ENCODE measurements at places on chromosomes 5 and 9.
A peak's percentile ranks its signal among the peaks of the same experiment; 100 is the strongest.

GRCh38 chr5:90853750-90854149, 295.2 kb downstream of the ADGRV1 start:
- DNase-seq: no peak

- no peak for DNase-seq
Observed at GRCh38 chr5:127409246-127409917, 108.1 kb upstream of the PRRC1 start.

GRCh38 chr9:33177086-33177485, 9.9 kb upstream of the B4GALT1 start:
- no peak for DNase-seq

DNA sequence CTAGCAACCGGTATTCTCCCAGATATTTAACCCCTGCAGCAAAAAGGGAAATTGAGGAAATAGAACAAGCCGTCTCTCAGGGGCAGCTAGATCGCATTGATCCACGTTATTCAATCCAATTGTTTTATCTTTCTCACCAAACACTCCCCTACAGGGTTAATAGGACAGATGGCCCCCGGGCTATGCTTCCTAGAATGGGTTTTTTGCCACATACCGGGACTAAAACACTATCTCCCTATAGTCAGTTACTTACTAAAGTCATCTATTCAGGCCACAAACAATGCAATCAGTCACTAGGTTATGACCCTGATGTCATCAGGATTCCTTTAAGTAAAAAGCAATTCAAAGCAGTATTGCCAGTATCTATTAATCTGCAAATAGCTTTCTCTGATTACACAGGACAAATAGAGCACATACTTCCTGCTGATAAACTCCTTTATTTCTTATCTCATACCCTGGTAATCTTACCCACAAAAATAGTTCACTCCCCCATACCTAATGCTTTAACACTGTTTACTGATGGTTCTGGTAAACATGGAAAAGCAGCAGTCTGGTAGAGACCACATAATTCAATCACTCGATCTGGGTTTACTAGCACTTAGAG, 159.0 kb downstream of the CPLANE1 start:
- DNase-seq: no peak

DNA sequence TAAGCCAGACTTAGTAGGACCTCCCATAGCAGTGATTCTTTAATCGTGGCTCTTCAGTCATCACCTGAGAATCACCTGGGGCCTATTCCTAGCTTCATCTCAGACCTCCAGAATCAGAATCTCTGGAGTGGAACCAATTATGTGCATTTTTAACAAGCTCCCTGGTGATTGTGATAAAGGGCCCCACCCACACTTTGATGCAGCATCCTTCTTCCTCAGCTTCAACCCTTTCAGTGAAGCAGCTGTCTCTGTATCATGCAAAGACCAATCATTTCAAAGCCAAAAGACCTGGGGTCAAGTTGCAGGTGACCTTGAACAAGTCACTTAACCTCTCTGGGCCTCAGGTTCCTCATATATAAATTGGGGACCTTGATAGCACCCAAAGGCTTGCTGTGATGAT, 17.1 kb downstream of the FBXO10 start:
- no peak for DNase-seq

GRCh38 chr5:43008363-43009153, 31.6 kb downstream of the ANXA2R start:
- peak; percentile 73 for DNase-seq
